ENCODE measurements at places on chromosomes 3 and 15.

DNA sequence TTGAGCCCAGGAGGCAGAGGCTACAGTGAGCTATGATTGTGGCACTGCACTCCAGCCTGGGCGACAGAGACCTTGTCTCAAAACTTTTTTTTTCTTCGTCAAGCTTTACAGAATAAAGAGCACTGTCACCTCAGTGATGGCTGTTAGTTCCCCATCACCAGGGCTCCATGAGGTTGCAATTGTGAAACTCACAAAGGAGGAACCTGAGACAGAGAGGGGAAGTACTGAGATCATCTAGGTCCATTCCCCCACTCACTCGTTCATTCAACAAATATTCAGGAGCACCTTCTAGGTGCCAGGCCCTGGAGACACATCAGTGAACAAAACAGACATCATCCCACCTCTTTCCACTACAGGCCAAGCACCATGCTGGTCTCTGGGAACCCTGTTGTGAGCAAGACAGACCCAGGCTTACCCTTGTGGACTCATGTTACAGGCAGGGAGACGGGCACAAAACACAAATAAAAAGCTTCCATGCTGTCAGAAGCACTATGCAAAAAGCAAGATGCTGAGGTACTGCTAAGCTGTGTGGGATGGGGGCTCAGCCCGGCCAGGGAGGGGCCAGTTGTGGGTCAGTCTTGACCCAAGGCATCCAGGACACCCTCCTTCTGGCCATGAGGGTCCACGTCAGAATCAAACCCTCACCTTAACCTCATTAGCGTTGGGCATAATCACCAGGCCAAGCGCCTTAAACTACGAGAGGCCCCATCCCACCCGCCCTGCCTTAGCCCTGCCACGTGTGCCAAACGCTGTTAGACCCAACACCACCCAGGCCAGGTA, 2.1 kb upstream of the RHO start:
- DNase-seq: no peak

GRCh38 chr15:32993285-32993684, 201.2 kb downstream of the FMN1 start:
- no peak for DNase-seq

GRCh38 chr3:186790261-186790981, 7.0 kb downstream of the EIF4A2 start:
- no peak for DNase-seq

DNA sequence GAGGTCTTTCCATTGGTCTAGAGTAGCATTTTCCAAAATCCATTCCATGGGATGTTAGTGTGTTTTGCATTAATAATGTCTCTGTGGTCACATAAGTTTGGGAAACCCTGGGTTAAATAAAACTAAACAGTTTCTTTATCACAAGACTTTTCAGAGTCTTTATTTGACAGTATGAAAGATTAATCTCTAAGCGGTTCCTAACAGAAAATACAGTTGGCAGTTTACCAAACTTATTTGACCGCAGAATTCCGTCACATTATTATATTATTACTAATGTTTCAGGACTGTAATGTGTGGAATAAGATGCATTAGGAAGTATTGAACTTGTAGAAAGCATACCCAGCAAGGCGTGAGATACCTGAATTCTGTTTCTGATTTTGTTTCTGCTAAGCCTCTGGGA, 71.5 kb upstream of the ADAMTSL3 start:
- no peak for DNase-seq
